ENCODE measurements at places on chromosomes 3 and 15.

GRCh38 chr3:86814918-86815655, 175.9 kb downstream of the VGLL3 start:
- no peak for DNase-seq

DNA sequence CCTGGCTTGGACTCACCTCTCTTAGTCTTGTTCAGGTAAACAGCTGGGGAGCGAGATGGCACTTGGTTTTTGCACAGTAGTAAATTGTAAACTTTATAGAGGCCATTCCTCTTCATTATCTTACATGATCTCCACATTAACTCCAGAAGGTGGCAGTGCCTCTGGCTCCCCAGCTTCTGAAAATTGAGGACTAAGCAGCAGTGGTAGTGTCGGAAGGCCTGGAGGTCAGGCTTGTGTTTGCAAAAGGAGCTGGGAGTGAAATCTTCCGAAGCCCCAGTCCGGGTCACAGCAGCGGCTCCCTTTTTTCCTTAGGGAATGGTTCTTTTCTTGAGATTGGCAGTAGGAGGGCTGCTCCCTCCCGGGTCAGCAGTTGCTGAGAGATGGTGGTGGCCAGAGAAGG, 85.7 kb downstream of the FNDC3B start:
- DNase-seq = no peak

- no peak for DNase-seq
Observed at GRCh38 chr3:187773233-187774184, 28.2 kb upstream of the BCL6 start.

DNA sequence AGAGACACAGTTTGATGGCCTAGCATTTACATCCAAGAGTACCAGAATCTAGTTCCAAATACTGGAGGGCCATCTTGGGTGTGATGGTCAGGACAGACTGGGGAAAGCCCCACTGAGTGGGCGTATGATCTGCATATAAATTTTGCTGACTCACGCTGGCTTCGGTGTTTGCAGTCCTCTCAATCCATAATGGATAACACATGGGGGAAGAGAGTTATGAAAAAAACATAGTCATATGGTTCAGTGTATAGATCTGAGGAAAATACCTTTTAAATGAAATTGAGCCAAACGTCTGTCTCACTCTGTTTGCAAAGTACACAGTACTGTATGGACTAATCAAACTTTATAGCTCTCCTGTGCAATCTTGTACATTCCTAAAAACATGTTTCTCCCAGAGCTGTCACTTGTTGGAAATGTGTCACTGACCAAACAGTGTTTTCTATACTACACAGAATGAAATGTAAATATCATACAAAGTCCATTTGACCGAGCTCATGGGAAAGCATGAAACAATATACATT, 125.3 kb upstream of the THBS1 start:
- no peak for DNase-seq
